ENCODE measurements at places on chromosomes 11 and 22.

DNA sequence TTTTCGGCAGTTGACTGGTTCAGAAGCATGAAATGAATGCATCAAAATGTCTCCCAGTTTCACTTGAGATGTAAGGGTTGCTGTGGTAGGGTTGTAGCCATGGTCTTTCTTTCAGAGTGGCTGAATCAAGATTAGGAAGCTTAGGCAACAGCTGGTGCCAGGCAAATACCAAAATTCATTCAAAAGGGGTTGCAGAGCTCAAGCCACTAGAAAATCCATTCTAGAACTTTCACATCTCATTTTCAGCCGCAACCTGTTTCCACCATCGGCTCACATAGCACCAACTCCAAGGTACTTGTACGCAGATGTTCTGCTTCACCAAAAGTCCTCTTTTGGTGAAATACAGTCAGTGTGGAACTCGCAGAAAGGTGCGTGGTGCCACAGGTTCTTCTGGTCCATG lies 40.5 kb upstream of the STK33 start:
- DNase-seq: no peak

GRCh38 chr11:95358511-95359340 lies 127.7 kb upstream of the SESN3 start:
- DNase-seq: no peak

GRCh38 chr22:41664951-41665350 lies 23.7 kb downstream of the SNU13 start:
- no peak for DNase-seq

DNA sequence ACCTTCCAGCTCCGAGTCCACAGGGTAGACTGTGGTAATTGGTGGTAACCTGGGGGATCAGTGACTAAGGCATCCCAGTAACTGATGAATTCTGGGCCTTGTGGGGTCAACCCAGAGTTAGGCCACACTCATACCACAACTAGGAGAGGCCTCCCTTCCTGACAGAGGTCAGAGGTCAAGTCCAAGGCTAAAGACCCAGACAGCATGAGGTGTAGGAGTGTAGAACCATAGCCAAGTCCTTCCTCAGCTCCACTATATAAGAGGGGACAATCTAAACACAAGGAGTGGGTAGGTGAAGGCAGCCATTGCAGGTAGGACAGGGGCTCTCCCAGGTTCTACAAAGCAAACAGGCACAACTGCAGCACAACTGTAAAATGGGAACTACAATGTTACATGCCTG lies 4.6 kb downstream of the AP1B1 start:
- DNase-seq: no peak

- DNase-seq: no peak
Observed at GRCh38 chr11:110179064-110179463, 85.9 kb downstream of the ZC3H12C start.

GRCh38 chr11:57316017-57316416 lies 8.7 kb downstream of the TNKS1BP1 start:
- no peak for DNase-seq

GRCh38 chr11:12172493-12173013 lies 62.2 kb downstream of the MICAL2 start:
- no peak for DNase-seq

GRCh38 chr22:43772831-43773230 lies 39.3 kb downstream of the EFCAB6 start:
- no peak for DNase-seq

DNA sequence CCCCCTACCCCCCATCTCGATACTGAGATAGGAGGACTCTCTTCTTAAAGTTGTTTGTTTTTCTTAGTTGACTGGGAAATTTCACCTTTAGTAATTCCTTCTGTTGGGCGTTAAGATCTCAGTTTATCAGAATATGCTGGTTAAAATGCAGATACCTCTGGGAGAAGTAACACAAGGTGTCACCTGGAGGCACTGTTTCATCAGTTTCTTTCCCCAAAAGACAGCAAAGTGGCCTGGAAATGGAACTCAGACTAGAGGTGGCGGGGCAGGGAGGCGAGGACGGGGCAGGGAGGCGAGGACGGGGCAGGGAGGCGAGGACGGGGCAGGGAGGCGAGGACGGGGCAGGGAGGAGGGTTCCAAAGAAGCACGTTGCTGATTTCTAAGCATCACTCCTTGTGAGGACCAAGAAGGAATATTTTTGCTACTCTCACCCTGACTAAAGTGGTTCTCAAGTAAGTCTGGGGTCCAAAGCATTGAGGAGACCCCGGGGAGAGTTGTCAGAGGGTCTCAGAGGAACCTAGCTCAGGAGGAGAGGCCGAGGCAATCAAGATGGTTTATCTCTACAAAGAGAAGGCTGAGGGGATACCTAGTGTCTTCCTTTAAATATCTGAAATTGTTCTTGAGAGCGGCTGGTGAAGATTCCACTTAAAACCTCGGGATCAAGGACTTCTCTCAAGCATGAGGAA lies 147.0 kb upstream of the B3GAT1 start:
- no peak for DNase-seq

GRCh38 chr11:36362902-36363301 lies 66.8 kb downstream of the PRR5L start:
- no peak for DNase-seq

DNA sequence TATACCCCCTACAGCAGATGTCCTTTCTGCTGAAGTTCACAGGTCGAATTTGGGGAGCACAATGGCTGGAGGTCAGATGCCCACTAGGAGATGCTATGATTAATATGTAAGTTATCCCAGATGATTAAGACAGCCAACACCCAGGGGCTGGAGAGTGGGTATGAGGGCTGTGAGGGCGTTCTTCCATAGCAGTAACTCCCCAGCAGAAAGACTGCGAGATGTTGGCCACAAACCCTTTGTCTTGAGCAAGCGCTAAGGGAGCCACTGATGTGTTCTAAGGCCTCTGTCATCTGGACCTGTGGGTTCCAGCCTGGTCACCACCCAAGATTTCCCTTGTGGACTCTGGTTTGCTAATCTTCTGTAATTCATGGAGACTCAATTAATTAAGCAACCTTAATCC lies 77.6 kb downstream of the BMAL1 start:
- DNase-seq: no peak

DNA sequence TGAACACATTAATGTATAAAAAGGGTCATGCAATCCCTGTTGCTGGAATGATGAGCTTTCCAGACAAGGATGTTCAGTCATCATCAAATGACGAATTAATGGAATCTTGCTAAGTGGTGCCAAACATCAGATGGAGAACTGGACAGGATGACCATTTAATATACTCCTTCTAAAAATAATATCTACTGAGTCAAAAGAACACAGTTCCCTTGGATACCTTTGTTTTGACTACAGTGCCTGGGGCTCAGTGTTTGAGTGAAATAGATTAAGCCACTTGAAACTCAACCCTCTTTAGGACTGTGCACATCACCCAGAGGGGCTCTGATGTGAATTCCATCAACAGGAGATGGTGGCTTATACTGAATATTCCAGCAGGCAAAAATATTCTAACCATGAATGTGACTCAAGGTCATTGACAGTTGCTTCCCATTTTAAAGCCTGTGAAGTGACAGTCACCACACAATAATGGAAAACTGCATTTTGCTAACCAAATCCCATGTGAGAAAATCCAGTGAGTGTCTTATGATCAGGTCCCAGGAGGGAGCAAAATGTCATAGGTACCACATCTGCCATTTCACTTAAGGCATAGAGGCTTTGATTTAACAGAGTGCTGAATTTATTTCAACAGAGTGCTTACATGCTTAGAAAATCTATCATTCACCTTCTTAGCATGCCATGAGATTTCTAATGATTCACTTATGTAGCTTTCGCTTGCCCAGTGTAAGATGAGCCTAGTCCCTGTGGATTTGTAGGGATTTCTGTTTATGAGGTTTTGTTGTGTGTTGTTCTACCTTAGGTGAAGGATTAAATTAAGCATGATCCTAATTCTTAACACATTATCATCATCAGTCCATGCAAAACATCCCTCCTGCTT lies 41.3 kb upstream of the SLN start:
- DNase-seq: no peak

DNA sequence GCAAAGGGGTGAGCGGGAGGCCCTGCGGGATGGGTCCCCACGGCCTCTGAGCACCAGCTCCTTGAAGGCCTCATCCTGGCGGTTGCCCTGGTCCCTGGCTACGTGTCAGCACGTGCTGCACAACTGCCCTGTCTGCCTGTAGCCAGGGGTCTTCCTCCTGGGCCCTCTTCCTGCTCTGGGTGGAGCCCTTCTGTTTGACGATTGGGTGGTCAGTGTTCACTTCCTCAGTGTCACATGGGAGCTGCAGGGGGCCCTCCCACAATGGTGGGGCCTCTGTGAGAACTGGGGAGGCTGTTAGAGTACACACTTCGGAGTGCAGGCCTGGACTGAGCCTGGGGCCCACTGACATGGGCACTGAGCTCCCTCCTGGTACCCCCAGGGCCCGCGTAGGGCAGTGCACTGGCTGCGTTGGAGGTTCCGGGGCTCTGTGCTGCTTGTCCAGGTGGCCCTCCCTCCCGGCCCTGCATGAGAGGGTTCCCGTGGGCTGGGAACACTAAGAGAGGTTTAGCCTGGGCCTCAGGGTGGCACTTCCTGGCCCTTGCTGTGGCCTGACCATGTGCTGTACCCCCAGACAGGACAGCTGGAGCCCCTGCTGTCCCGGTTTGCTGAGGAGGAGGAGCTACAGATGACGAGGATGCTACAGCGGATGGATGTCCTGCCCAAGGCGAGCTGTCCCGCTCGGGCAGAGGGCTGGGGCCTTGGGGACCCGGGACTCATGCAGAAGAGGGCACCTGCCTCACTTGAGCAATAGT lies 13.8 kb downstream of the DGCR6L start:
- DNase-seq: no peak

DNA sequence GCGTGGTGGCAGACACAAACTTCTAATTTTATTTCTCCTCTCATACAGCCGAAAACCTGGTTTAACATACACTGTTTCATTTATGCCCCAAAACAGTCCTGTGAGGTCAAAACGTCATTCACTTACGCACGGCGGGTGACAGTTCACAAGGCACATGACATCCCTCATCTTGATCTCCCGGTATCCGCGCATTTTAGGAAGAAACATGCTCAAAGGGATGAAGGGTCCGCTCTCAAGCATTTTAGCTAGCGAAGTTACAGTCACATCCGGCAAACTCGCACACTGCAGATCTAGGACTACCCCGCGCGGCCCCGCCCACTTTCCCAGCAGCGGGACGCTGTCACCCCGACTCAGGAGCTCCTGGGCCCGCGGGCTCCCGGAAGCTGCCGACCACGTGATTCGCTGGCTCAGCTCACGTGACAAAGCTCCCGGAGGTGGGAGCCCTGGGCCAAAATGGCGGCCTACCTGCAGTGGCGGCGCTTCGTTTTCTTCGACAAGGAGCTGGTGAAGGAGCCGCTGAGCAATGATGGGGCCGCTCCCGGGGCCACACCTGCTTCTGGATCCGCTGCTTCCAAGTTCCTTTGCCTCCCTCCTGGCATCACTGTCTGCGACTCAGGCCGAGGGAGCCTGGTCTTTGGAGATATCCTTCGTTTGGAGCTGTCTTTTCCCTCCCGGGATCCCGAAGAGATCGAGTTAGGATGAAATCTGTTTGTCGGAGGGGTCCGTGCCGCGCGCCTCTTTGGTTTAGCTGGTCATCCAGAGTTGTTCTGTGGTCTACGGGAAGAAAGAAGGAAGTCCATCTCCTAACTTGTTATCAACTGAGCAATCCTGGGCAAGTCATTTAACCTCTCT lies at the start of gene VPS11:
VPS11 (plus strand) TSS at position 448 of the 852 bp plus-strand sequence; CDS start at position 454, 6 bp downstream.
- peak; percentile 92 for DNase-seq

- no peak for DNase-seq
Observed at GRCh38 chr22:48871176-48871840, 956.4 kb downstream of the BRD1 start.

- no peak for DNase-seq
Observed at GRCh38 chr22:29964776-29965175, 81.8 kb downstream of the MTMR3 start.

GRCh38 chr22:42885446-42885845 lies 28.4 kb upstream of the ARFGAP3 start:
- DNase-seq: no peak

GRCh38 chr11:78733031-78733430 lies 158.4 kb upstream of the NARS2 start:
- DNase-seq: no peak

Data from NCI-H1092 (cell line).